Activated CD4-positive, alpha-beta memory T cell treated with anti-CD3 and anti-CD28 coated beads for 36 hours (primary cell): ENCODE measurements at places on chromosomes 1 and 21. TPM values are rescaled to one million over a fixed set of nuclear protein-coding genes. Genes with fewer than 3 reads are reported as not detected.

Gene PLA2G4A
- 1.1 TPM for total RNA-seq

- no peak for DNase-seq
Measured at GRCh38 chr21:43315244-43316137, 111.4 kb downstream of the SIK1 start.

- DNase-seq = no peak
Measured at GRCh38 chr21:42032968-42033367, 22.8 kb upstream of the ZBTB21 start.

GRCh38 chr1:9595156-9595967 lies 6.7 kb downstream of the TMEM201 start:
- no peak for DNase-seq

- no peak for DNase-seq
Measured at GRCh38 chr1:99457381-99458165, 188.3 kb upstream of the PALMD start.

GRCh38 chr1:117414943-117415342 lies 47.7 kb downstream of the MAN1A2 start:
- DNase-seq = no peak

GRCh38 chr1:20511518-20512428 lies 3.8 kb upstream of the MUL1 start:
- DNase-seq = no peak
